Iris pigment epithelial cell (primary cell): ENCODE measurements at places on chromosomes 16 and 17.
A peak's percentile ranks its signal among the peaks of the same experiment; 100 is the strongest.

- DNase-seq: peak; percentile 30
These were observed 103.7 kb downstream of the NPIPB5 start for GRCh38 chr16:22614271-22614947.

- peak; percentile 60 for DNase-seq
These were observed 9.4 kb downstream of the MLKL start for GRCh38 chr16:74691093-74691855.

GRCh38 chr17:81665205-81666091 is 957 bp downstream of the OXLD1 start:
- DNase-seq: peak; percentile 24

DNA sequence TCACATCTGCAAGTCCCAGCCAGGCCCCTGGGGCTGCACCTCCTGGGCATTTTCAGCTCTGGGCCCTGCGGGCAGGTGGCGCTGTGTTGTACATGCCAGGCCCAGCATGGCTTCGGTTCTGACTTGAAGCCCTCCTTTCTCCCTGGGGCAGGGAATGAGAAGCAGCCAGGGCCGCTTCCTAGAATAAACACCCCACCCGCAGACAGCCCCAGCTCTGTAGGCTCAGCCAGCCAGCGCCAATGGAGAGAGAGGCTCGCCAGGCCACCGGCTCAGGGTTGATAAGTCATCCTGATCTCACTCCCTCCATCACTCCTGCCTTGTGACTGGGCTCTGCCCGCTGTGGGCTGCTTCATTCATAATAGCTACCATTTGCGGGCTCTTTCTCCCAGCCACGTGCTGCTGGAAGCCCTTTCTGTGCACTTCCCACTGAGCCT is 6.0 kb upstream of the GLIS2 start:
- peak; percentile 69 for DNase-seq

DNA sequence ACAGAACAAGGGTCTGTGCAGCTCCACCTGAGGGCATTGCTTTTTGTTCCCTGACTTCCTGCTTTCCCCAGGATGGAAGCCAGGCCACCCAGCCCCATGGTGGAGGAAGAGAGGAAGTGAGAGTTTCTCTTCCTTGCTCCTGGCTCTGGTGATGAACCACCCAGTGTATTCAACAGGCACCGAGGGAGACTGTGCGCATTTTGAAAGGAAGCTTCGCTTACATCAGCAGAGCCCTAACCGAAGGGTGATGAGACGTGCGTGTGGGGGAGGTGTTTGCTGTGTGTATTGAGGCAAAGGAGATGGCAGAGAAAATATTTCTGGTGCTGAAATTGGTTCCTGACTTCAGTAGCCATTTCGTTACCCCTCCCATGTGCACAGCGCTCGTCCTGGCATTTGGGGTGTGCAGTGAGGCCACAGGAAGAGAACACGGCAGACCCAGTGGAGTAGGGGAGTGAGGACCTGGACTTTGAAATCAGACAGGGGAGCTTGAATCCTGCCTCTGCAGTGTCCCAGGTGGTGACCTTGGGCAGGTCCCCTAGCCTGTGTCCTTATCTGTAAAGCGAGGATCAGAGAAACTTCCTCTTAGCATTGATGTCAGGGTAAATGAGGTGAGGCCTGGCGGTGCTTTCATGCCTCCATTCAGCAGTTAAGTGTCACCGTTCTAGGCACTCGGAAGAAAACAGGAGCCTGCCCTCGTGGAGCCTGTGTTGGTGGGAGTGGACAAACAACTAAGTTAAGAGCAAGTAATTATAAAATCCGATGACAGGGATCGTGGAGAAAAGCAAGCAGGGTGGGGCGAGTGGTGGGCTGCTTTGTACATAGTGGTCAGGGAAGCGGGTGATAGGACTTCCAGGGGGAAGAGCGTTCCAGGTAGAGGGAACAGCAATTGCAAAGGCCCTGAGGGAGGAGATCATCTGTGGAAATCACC is 7.4 kb downstream of the CMIP start:
- no peak for DNase-seq
